NCI-H526 treated with DMSO at 0.1 percent for 48 hours (cell line): ENCODE measurements at places on chromosomes 13 and 19.

DNA sequence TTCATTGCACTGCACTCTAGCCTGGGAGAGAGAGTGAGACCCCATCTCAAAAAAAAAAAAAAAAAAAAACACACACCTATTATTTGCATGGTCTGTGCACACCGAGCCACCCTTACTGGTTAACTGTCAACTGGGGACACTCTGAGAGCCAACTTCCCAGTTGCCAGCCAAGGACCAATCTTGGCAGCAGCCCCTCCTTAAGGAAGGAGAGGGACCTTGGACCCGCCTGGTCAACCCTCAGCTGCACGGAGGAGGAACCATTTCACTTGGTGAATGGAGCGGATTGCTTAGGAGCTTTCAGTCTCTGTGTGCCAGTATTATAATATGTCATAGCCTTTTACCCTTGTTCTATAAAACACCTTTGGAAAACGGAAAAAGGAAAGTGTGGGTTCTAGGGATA lies 24.9 kb downstream of the MICOS13 start:
- DNase-seq: no peak

DNA sequence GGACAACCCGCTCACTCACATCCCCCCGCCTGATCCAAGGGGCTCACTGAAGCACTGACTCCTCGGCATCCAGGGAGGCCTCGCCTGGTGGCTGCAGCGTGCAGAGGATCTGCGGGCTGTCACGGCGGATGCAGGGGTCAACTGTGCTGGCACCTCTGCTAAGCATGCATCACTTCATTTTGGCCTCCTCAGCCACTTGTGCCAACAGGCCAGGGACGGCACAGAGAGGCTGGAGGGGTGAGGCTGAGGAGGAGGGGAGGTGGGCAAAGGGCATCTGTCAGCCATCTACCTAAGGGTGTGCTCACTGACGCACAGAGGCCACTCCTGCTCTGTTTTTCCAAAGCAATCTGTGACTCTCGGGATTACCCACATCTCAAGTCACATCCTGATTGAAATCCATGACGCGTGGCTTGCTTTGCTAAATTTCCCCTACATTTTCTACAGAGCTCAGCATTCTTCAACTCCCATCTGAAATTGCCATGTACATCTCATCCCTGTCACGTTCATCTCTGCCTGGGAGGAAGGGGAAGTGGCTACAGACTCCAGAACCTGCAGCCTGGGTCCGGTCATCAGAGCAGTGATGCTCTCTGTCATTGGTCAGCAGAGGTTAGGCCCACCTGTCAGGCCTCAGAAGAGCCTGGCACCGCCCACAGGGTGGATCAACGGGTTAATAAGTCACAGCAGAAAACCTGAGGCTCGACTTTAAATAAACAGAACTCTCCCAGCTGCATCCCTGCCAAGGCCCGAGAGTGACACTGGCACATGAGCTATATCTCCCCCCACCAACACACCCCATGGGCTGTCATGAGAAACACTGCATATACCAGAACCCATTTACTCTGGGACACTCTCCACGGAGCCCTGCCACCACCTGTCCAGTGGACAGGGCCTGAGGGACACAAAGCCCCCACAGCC lies 17.6 kb downstream of the ELL start:
- no peak for DNase-seq

- DNase-seq: no peak
Measured at GRCh38 chr19:28940751-28941500, 272.0 kb downstream of the UQCRFS1 start.

DNA sequence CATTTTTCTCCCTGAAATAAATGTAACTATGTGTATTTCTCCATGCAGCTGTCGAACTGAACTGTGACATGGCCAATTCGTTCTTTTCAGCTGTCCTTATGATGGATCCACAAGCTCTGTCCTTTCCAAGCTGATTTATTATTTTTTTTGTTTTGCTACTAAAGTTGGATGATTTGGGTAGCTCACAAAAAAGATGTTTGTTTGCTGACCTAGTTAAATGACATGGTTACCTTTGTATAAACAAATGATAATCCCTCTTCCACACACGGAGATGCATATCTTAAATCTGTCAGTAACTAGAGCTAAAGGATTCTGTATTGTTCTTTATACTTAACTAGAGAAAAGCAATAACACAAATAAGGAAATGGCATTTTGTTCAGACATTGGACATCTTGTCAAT lies 884.3 kb upstream of the PCDH20 start:
- DNase-seq: no peak

DNA sequence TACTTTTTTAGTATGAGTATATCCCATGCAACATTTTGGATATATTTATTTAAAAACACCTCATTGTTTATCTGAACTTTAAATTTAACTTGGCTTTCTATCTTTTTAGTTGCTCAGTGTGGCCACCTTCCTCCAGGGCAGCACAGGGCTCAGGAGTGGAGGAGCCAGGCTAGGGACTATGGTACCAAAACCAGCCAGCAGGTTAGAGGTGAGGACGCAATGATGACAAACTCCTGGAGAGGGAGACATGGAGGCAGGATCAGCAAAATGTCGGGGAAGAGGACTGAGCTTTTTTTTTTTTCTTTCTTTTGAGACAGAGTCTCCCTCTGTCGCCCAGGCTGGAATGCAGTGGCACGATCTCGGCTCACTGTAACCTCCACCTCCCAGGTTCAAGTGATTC lies 29.6 kb upstream of the CALM3 start:
- DNase-seq: no peak
